ENCODE measurements at places on chromosomes 2 and 18.

GRCh38 chr2:142862299-142862698 is 15.2 kb upstream of the KYNU start:
- no peak for DNase-seq

DNA sequence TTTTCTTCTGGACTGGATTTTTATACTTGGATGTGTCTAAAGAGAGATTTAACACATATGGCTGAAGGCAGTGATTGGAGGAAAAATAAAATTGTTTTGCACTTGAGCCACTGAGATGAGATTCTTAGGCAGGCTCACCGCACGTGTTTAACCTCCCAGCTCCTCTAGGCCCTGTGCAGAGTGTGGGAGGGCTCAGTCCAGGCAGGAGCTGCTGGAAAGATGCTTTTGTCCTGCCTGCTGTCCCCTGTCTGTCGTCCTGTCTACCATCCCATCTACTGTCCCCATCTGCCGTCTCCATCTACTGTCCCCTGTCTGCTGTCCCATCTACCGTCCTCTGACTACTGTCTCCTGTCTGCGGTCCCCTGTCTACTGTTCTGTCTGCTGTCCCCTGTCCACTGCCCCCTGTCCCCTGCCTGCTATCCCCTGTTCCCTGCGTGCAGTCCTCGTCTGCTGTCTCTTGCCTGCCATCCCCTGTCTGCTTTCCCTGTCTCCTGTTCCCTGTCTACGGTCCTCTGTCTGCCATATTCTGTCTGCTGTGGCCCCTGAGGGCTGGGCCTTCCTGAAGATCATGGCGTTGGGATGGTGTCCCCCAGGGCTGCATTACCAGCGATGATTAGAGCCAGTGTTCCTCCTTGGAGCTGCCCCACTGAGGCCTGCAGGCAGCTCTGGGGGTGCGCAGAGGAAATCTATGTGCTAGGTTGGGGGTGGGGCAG is 43.7 kb upstream of the HS6ST1 start:
- DNase-seq, result peak; percentile 33

GRCh38 chr2:129925381-129925780 is 54.1 kb upstream of the RAB6C start:
- no peak for DNase-seq

GRCh38 chr2:176763851-176764404 is 448.7 kb upstream of the HNRNPA3 start:
- no peak for DNase-seq

Data from upper lobe of right lung (tissue), 1 donor.